ENCODE measurements at places on chromosomes 7 and 10. TPM values are rescaled to one million over a fixed set of nuclear protein-coding genes. Genes with fewer than 3 reads are reported as not detected.

The CHST3 gene
- total RNA-seq = 17.0 TPM

GRCh38 chr10:126102636-126103035, 206.3 kb downstream of the FANK1 start:
- DNase-seq = no peak
- H3K27ac ChIP-seq = no peak overlapping the region
- H3K27me3 ChIP-seq = no peaks in the 10 kb centered on the region
- H3K4me3 ChIP-seq = no peak overlapping the region
- peaks cover 5% of the 10 kb centered on the region for H3K4me1 ChIP-seq

- peaks cover 17% of the 10 kb centered on the region for H3K4me1 ChIP-seq
- H3K27me3 ChIP-seq = no peaks in the 10 kb centered on the region
- peak overlapping the region; percentile 83 for H3K4me3 ChIP-seq
- H3K36me3 ChIP-seq = no peaks in the 10 kb centered on the region
- H3K27ac ChIP-seq = peak overlapping the region; percentile 92
- DNase-seq = peak; percentile 51
These were observed 1.3 kb upstream of the TNRC18 start for GRCh38 chr7:5424749-5425506.

DNA sequence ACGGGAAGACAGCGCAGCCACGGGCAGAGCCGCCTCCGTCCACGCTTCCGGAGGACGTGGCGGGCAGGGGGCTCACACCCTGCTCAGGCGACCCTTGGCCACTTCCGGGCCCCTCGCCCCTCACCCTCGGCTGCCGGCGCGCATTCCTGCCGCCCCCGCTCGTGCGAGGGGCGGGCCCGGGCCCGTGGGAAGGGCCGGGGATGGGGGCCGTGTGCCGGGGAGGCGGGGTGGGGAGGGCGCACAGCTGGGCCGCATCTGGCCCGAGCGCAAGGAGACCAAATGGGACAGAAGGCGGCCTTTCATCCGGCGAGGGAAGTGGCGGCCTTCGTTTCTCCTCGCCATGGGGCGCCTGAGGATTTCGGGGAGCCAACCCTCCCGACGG, 846 bp upstream of the LFNG start:
- DNase-seq = no peak
- no peaks in the 10 kb centered on the region for H3K36me3 ChIP-seq
- peaks cover 42% of the 10 kb centered on the region for H3K4me1 ChIP-seq
- H3K4me3 ChIP-seq = no peak overlapping the region

GRCh38 chr7:80294346-80294745, 159.7 kb downstream of the GNAI1 start:
- H3K4me3 ChIP-seq = no peak overlapping the region
- H3K36me3 ChIP-seq = no peaks in the 10 kb centered on the region
- no peaks in the 10 kb centered on the region for H3K27me3 ChIP-seq
- no peak overlapping the region for H3K27ac ChIP-seq
- no peak for DNase-seq

The FGL2 gene
- not detected for total RNA-seq

The HTRA1 gene
- total RNA-seq = 21.3 TPM

- no peaks in the 10 kb centered on the region for H3K27me3 ChIP-seq
- H3K4me1 ChIP-seq = peaks cover 12% of the 10 kb centered on the region
- no peak overlapping the region for H3K4me3 ChIP-seq
These were observed 86.5 kb upstream of the NMT2 start for GRCh38 chr10:15254808-15255648.

GRCh38 chr7:44698046-44698580, 50.5 kb upstream of the ZMIZ2 start:
- no peak overlapping the region for H3K27ac ChIP-seq
- no peaks in the 10 kb centered on the region for H3K4me1 ChIP-seq
- H3K36me3 ChIP-seq = peaks cover 11% of the 10 kb centered on the region
- H3K27me3 ChIP-seq = no peaks in the 10 kb centered on the region
